Thymus (tissue), 14 donors: ENCODE measurements at places on chromosomes 5 and 9. TPM values are rescaled to one million over a fixed set of nuclear protein-coding genes. Genes with fewer than 3 reads are reported as not detected.

GRCh38 chr5:140673187-140673976 lies at the start of gene DND1:
DND1 (minus strand) TSS chr5:140673576; CDS start chr5:140673542, 34 bp downstream.
- H3K27me3 ChIP-seq: no peaks in the 10 kb centered on the region
- no peak within 1 kb of the TSS for H3K4me3 ChIP-seq
- H3K36me3 ChIP-seq: peaks cover 81% of the 10 kb centered on the region

- H3K4me3 ChIP-seq: no peak overlapping the region
- no peak for DNase-seq
- H3K27ac ChIP-seq: no peak overlapping the region
- H3K27me3 ChIP-seq: peaks cover 8% of the 10 kb centered on the region
- no peaks in the 10 kb centered on the region for H3K36me3 ChIP-seq
- H3K4me1 ChIP-seq: peaks cover 39% of the 10 kb centered on the region
These were observed 1.6 kb downstream of the PDGFRB start for GRCh38 chr5:150153957-150154617.

DNA sequence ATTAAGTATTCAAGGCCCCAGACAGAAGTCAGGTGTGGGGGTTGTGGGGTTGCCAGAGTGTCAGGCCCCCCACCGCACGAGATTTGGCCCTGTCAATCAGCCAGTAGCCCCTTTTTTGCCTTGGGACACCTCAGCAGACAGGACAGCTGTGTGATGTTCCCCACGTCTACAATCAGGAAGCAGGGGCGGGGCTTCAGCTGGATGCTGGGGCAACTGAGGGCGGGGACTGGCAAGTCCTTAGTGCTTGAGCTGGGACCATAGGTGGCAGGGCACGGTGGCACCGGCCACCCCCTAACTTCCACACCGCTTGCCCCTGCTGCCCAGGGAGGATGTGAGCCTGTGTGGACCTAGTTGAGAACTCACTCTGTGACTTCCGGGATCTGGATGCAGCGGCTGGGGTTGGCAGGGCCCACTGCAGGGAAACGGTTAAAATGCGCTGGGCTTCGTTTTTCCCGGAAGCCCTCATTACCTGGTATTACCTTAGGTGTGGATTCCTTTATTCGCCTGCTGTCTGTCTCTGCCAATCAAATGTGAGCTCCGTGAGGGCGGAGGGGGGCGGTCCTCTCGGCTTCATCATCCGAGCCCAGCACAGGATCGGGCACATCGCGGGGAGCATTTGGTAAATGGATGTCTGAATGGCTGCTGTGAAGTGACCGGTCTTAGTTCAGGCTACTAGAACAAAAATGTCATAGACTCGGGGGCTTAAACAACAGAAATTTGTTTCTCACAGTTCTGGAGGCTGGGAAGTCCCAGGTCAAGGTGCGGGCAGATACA lies 7.5 kb upstream of the GTF3C5 start:
- H3K27ac ChIP-seq: no peak overlapping the region
- DNase-seq: peak; percentile 38
- H3K36me3 ChIP-seq: no peaks in the 10 kb centered on the region
- H3K4me1 ChIP-seq: peaks cover 3% of the 10 kb centered on the region
- no peak overlapping the region for H3K4me3 ChIP-seq

PCDHGA3 gene
- polyA plus RNA-seq: 0.11 TPM

NSG2 gene
- 0.41 TPM for polyA plus RNA-seq

BTNL3 gene
- 0.14 TPM for polyA plus RNA-seq
